ENCODE measurements at places on chromosomes 13 and 19.

DNA sequence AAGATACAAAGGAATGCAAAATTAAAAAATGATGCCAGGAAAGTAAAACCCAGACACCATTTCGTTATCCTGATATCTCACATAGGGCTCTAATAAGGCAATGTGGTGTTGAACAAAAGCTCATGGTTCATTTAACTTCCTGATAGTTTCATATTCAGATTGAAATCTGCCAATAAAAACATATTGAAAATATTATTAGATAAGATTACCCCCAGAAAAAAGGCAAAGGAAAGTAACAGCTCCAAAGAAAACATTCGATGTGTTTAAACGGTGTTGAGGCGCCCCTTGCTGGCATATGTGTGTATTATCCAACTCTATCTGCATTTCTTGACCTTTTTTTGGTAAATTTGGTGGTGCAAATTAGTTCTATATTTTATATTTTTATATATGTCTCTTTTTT is 75.9 kb downstream of the ESD start:
- DNase-seq: peak; percentile 9

- no peak for DNase-seq
These were observed 261.4 kb upstream of the RXFP2 start for GRCh38 chr13:31477961-31478360.

DNA sequence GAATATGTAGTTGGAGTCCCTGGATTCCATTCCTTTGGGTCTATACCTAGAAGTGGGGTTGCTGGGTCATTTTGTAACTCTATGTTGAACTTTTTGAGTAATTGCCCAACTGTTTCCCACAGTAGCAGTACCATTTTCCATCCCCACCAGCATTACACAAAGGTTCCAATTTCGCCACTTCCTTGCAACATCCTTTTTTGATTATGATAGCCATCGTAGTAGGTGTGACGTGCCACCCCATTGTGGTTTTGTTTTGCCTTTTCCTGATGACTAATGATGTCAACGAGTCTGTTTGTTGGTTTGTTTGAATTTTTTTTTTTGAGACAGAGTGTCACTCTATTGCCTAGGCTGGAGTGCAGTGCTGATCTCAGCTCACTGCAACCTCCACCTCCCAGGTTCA is 3.3 kb upstream of the PEX11G start:
- no peak for DNase-seq

GRCh38 chr13:51584731-51585672 is 740 bp downstream of the WDFY2 start:
- DNase-seq: peak; percentile 54

GRCh38 chr19:19443902-19444680 is 38.6 kb downstream of the GATAD2A start:
- no peak for DNase-seq

GRCh38 chr19:34217952-34218817 is 36.2 kb upstream of the GARRE1 start:
- peak; percentile 57 for DNase-seq

DNA sequence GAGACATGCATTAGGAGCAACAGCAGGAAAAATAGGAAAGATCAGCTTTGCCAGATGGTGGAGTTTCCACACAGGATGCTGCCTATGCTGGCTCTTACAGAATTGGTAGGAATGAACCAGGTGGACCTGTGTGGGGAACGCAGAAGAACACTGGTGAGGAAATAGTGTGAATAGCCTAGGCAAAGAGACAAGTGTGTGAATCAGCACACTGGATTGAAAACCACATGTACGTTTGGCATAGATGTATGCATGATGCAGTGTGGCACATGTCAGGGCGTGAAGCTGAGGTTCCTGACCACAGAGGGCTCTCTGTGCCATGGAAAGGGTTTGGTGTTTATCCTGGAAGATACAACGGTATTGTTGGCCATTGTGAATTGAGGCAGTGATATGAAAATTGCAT is 156.5 kb upstream of the SLC10A2 start:
- DNase-seq: no peak

GRCh38 chr19:10882108-10882457 is 10.7 kb downstream of the CARM1 start:
- DNase-seq: no peak

DNA sequence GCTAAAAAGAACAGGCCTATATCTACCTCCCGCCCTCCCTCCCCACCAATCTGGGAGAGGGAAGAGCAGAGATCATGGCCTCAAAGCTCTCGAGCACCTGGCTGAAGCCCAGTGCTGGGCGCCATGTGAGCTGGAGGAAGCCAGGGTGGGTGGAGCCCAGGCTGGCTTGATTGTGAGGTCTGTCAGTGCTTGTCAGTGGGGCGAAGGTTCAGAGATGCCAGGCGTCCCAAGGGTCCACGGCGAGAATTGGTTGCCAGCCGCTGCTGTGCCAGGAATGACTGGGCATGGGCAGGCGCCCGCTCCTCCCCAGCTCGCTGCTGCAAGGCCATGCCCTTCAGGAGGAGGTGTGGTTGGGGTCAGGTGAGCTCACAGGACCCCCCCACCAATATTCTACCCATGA is 11.5 kb downstream of the BEST2 start:
- DNase-seq: no peak

DNA sequence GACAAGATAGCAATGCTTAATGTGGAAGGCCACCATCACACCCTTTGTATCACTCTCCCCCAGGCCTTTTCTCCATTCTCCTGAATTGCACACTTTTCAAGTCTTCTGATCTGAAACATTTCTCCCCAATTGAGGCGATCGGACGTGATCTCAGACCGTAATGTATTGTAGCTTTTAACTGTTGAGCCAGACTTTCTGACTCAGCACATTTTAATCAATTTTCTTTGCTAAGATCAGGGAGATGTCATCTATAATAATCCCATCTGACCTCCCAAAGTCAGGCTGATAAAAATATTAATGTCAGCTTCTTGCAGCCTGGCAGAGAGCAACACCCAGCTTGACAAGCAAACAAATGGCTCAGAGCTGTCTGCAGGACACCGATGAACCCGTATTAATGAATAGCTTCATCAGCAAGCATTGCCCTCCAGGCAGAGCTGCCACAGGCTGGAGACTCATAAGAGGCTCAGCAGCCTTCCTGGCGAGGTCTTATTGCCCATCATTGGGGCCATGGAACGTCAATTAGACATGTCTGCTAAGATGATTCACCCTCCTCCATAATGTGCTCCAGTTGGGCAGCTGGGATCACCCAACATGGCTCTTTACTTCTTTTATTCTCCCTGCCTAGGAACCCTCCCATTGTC is 60.2 kb upstream of the UQCRFS1 start:
- DNase-seq: no peak

- no peak for DNase-seq
These were observed 460.0 kb downstream of the FOXO1 start for GRCh38 chr13:40206241-40207000.

GRCh38 chr13:27039171-27039701 is 132.4 kb downstream of the USP12 start:
- no peak for DNase-seq

GRCh38 chr13:51267622-51268021 is 45.4 kb downstream of the FAM124A start:
- no peak for DNase-seq

- no peak for DNase-seq
These were observed 47.4 kb upstream of the SERPINE3 start for GRCh38 chr13:51292000-51292565.

GRCh38 chr19:15452111-15453047 is 2.6 kb upstream of the WIZ start:
- DNase-seq: no peak

DNA sequence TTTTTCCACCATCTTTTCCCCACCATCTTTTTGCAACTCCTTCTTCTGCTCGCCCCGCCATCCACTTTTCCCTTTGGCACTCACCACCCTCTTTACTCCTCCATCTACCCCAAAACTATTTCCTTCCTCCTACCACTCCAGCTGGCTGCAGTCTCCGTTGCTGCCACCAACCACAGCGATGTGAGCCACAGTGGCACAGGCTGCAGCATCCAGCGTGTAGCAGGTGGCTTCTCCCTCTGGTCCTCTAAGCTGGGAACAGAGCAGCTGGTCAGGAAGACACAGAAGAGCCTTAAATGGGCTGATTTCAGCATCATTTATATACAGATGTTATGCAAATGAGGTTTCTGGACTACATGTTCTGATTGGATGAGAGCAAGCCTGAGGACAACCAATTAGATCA is 144.5 kb downstream of the TNFRSF19 start:
- no peak for DNase-seq

GRCh38 chr13:45184693-45185092 is 16.2 kb downstream of the KCTD4 start:
- no peak for DNase-seq

GRCh38 chr13:40667622-40667978 is 1.2 kb upstream of the FOXO1 start:
- DNase-seq: no peak

DNA sequence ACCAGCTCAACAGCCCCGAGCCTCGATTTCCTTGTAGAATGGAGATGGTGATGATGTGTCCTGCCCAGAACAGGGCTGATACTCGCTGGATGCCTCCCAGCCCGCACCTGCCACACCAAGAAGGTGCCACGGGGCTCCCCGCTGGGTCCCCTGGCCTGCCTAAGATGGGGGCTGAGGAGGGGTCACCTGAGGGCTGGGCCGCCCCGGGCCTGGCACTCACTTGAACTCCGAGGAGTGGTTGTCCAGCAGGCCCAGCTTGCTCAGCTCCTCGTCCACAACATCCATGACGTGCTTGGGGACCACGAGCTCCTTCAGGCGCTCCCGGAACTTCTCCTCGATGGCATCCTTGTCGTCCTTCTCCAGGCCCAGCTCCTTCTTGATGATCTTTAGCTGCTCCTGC is 14.4 kb downstream of the LONP1 start:
- DNase-seq: no peak

DNA sequence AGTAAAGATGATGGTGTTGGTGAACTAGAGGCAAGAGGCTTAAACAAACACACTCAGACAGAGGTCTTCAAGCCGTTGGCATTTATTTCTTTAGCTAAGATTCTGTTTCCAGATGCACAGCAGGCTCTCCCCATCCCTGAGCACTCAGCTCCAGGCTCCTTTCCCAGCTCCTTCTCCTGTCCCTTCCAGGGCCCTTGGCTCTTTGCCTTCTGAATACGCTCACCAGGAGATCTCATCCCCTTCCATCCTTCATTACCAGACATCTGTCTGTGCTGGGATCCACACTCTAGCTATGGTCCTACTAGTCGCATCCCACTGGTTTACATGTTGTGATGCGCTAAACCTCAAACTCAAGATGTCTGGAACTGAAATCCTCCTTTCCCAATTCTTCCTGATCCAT is 25.3 kb upstream of the DOCK9 start:
- DNase-seq: no peak

DNA sequence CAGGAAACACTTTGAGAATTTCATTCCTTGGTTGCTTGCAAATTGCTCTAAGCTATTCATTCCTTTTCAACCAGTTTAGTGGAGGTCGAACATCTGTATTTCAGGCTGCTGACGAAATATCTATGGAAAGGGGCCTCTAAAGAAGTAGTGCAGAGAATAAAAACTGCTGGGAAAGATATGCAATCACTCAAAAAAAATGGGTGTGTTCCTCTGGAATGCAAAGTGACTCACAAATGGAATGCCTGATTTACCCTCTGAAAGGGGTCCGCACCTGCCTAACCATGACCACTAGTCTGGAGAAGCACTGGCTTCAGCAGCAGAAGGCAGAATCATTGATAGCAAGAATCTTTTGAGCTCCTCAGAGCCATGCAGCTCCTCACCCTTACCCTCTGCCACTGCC is 129.4 kb downstream of the PCDH9 start:
- DNase-seq: no peak

DNA sequence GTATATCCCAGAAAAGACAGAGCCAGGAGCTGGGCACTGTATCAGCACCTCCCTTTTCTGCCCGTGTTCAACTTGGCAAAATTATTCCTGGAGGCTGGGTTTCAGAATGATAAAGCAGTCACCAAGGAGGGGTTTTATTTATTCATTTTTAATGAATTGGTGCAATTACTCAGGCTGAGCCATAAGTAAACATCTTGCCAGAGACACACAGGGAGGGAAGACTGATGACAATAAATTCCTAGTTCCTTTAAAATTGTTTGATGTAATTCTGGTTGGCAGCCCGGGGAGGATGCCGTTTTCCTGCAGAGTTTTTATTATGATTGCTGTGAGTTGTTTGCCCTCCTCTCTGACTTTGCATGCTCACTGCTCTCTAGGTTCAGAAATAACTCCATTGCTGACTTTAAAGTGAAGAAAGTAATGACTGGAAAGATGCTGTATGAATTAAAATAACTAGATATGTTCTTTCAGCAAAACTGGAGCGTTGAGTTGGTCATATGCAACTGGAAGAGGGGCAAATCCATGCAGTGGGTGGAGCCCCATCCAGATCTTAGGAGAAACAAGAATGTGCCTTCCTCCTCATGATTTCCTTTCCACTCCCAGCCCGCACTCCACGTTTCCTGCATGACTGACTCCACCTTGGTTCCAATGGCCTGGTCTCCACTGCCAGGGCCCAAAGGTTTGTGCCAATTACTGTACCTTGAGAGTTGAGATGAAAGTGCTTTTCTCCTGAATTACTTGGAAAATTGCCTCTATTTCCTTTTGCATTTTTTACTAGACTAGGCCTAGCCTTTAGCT is 182.1 kb downstream of the RFC3 start:
- DNase-seq: no peak

DNA sequence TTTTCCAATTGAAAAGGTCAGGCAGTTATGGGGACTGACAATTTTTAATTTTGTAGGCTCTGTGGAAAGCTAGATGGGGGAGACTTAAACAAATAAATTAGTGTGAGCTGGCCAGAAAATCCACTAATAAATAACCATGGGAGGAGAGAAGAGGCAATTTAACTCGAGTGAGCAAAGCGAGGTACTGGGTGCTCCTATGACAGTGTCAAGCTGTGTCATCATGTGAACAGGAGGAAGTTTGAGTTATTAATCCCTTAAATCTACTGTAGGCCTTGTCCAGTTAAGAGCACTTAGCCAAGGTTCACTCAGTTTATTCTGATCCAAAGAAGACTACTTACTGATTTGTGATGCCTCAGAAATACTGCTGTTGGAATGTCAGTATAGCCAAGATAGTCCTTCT is 122.8 kb downstream of the OXGR1 start:
- no peak for DNase-seq

- no peak for DNase-seq
These were observed 1.3 kb downstream of the RFX1 start for GRCh38 chr19:14004619-14005348.

- DNase-seq: no peak
These were observed 603 bp upstream of the ZNF132 start for GRCh38 chr19:58440556-58440955.

DNA sequence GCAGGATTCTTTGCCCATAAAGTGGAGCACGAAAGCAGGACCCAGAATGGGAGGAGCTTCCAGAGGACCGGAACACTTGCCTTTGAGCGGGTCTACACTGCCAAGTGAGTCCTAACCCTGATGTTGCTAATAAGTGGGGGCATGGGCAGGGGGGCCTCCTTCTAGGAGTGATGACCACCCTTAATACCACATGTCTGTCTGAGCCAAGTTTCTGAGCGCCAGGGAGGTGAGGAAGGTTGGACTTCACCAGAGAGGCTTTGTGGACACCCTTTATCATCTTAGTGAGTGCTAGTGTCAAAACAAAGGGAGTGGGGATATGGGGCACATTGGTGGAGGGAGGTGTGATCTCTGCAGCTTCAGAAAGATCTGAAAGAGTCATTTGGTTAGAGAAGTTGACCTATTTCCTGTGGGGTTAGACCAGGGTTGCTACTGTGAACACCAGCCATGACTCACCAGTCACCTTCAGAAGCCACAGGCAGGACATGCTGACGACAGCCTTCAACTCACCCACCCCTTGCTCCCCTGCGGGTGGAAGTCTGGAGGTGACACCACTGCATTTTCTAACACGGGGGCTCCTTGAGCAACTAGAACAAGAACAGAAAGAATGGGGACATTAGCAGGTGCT is 8.8 kb downstream of the ALOX5AP start:
- peak; percentile 75 for DNase-seq

Measured in activated T-helper 1 cell treated with Interleukin-2 at 50 U/mL for 16 hours (primary cell).